ENCODE measurements at places on chromosomes 11 and 22.

- DNase-seq = no peak
Measured at GRCh38 chr11:104830080-104830479, 68.2 kb downstream of the CASP12 start.

- DNase-seq = no peak
Measured at GRCh38 chr11:131955904-131956303, 585.5 kb downstream of the NTM start.

GRCh38 chr11:118049771-118050170 lies 27.1 kb upstream of the TMPRSS4 start:
- DNase-seq = no peak

GRCh38 chr11:36101466-36101865 lies 157.6 kb downstream of the LDLRAD3 start:
- DNase-seq = no peak

- no peak for DNase-seq
Measured at GRCh38 chr22:34763496-34763895, 302.5 kb upstream of the ISX start.

DNA sequence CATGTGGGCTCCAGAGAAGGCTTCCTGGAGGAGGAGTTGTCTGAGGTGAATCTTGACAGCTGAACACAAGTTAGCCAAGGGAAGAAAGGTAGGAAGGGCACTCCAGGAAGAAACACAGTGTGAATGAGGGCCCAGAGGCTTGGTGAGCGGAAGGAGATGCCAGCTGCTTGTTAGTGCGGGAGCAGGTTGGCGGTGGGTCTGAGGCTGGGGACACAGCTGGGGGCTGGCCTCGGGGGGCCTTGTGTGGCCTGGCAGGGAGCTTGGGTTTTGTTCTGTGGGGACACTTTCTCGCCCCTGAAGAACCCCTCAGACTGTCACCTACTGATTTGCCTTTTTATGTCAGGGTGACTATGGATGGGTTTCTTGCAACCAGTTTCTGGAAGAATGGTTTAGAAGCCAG lies 160.0 kb downstream of the ST3GAL4 start:
- no peak for DNase-seq

DNA sequence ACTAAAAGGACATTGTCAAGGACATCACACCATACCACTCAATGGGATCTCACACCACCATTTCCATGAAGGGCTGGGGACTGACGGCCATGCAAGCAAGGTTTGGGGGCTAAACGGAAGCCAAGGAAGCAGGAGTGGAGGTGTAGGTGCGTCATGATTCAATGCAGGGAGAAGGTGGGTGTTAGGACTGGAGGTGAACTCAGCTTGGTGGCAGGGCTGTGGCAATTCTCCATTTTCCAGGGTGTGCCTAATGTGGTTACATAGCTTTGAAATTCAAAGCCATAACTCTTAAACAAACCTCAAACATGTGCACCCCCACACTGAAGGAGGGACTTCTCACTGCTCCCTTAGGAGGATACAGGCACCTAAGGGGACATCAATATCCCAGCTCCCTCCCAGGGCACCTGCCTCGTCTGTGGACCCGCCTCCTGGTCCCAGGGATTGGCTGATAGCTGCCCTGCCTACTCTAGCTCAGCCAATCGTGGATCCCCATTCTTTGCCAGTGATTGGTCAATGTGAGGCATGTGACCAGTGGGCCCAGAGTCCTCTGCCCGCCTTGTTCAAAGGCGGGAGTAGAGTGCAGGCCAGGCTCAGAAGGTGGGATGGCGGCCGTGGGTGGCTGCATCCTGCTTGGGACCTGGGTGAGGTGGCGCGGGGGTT lies 64.6 kb downstream of the CTTN start:
- DNase-seq = no peak

- no peak for DNase-seq
Measured at GRCh38 chr11:73998846-73999575, 9.9 kb downstream of the UCP3 start.

GRCh38 chr22:36756746-36757655 lies 18.9 kb downstream of the IFT27 start:
- DNase-seq = no peak

GRCh38 chr11:127098684-127099083 lies 98.1 kb upstream of the KIRREL3 start:
- no peak for DNase-seq

DNA sequence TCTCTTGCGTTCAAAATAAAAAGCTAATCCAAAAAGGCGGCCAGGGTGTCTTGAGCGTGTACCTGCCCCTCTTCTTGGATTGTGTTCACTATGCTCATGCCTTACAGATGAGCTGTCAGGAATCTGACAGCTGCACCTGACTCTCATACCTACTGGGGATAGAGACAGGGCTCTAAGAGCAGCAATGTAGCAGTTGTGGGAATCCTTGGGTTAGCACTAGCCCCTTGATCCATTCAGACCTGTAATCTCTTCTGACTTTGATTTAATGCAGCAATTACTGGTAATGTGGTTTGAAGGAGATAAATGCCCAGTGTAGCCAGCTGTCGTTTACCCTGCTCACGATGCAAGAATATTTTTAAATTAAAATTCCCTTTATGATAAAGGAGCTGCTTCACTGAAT lies 145.8 kb downstream of the APOL5 start:
- no peak for DNase-seq

DNA sequence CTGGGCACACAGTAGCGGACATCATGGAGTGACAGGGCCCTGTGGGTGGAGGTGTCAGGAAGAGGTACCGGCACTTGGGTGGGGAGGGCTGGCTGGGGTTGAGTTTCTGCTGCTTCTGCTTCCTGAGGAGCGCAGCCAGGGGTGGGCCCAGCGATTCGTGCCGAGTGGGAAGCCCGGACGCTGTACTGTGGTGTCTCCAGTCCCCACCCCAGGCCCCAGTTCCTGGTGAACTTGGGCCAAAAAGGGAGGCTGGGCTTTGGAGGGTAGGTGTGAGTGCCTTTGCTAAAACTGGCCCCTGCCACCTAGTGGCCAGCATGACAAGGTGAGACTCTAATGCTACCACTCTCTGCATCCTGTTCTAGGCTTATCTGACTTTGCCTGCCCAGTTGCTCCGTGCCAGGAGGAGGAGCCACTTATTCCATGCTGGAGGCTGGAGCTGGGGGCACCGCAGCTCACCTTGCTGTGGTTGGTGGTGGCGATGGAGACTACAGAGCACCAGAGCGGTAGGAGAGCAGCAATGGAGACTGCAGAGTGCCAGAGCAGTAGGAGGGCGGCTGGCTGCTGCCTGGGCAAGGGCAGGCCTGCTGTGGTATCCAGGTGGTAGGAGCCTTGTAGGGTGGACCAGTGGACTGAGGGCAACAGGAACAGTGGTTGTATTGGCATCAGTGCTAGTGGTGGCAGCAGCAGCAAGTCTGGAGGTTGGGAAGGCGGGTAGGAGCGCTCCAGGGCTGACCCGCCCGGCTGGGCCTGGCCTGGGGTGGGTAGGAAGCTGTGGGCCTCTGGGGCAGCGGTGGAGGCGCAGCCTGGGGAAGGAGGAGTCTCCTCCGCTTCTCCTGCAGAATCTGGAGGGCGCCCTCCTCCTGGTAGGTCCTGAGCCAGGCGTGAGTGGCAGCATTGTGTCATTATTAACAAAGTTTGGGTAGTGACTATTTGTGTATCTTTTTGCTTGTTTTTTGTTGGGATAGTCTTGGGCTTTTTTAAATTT lies 2.2 kb upstream of the RFPL2 start:
- DNase-seq = peak; percentile 39

GRCh38 chr22:23072911-23073491 lies 2.7 kb downstream of the GNAZ start:
- DNase-seq = no peak

GRCh38 chr22:18048441-18048898 lies 24.1 kb upstream of the MICAL3 start:
- DNase-seq = no peak

GRCh38 chr11:7523416-7524210 lies 9.8 kb downstream of the PPFIBP2 start:
- no peak for DNase-seq

- no peak for DNase-seq
Measured at GRCh38 chr11:99424313-99425084, 403.8 kb downstream of the CNTN5 start.

- DNase-seq = no peak
Measured at GRCh38 chr11:2237457-2238238, 32.7 kb downstream of the ASCL2 start.

DNA sequence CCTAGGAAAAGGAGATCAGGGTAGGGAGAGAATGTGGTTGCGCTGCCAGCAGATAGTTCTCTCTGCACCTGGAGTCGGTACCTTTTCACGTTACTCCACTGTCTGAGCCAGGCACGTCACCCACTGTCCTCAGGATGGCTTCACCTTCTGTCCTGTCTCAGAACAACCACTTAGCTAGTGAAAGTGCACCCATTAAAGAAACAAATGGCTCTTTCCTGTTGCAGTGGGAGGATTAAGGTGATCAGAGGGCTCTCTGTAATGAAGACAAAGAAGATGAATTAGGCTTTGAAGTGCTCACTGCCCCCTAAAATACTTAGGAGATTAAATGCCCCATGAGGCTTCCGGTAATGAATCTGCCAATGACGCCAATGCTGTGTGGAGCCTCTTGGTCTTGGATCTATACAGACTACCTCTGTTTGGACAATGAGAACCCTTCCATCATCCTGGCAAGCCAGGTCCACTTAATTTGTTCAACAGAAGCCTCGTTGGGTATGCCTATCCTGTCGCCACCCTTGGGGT lies 113.7 kb downstream of the INSC start:
- no peak for DNase-seq

- no peak for DNase-seq
Measured at GRCh38 chr11:30501744-30502143, 84.4 kb downstream of the MPPED2 start.

DNA sequence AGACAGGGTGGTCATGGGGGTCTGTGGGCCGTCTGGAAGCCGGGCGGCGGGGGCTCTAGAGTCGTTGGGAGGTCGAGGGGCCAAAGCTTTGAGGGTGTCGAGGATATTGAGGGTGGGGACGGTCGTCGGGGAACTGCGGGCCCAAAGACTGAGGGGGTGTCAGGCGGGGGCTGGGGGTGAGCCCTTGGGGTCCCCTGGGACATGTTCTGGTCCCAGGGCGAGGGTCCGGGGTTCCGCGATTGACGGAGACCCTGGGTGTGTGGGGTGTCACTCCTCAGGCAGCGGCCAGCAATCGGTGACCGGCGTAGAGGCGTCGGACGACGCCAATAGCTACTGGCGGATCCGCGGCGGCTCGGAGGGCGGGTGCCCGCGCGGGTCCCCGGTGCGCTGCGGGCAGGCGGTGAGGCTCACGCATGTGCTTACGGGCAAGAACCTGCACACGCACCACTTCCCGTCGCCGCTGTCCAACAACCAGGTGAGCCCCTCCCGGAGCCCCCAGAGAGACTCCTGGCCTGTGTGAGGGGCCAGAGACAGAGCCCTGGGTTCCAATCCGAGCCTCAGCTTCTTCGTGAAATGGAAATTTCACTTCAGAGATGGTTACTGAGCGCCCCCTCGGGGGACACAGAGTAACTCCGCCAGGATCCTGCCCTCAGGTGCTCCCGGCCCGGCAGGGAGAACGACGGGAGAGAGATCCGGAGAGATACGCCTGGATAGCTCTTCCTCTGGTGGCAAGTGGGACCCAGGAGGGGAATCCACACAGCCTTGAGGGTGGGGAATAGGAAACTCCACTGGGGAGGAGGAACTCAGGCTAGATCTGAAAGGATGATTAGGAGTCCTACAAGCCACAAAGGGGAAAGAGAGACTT lies 714 bp downstream of the SDF2L1 start:
- peak; percentile 72 for DNase-seq

DNA sequence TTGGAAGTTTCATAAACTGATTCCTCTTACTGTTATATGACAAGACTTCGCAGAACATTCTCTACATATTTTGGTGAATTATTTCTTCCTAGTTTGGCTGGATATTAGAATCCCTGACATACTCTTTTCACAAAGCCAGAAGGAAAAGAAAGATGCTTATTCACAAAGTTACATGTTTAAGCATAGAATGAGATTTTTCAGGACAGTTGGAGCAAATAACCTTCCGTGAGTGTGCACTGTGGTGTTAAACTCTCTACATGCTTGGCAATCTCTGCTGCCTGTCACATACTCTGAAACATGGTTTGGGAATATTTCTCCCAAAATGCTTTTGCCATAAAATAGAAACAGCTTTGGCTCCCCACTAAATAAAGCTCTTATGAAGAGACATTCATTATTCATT lies 230.0 kb upstream of the MTNR1B start:
- DNase-seq = no peak

- DNase-seq = no peak
Measured at GRCh38 chr11:76735841-76736240, 47.3 kb upstream of the TSKU start.

- no peak for DNase-seq
Measured at GRCh38 chr11:116600930-116601329, 171.9 kb downstream of the BUD13 start.

DNA sequence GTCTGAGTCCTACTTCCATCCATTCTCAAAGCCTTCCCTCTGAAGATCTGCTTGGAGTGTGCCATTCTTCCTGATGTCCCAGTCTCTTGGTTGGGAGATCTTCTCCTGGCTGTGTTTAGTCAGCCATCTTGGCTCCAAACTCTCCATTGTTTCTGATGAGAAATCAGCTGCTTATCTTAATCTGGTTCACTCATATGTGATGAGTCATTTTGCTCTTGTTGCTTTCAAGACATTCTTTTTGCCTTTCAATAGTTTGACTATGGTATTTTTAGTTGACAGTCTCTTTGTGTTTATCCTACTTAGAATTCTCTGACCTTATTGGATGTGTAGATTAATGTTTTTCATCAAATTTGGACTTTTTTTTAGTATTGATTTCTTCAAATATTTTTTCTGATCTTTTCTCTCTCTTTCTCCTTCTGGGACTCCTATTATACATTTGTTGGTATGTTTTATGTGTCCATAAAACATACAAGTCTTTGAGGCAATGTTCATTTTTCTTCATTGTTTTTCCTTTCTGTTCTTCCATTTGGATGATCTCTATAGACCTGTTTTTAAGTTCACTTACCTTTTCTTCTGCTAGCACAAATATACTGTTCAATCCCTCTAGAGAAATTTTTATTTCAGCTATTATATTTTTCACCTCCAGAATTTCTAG lies 77.2 kb upstream of the CLPB start:
- DNase-seq = no peak

DNA sequence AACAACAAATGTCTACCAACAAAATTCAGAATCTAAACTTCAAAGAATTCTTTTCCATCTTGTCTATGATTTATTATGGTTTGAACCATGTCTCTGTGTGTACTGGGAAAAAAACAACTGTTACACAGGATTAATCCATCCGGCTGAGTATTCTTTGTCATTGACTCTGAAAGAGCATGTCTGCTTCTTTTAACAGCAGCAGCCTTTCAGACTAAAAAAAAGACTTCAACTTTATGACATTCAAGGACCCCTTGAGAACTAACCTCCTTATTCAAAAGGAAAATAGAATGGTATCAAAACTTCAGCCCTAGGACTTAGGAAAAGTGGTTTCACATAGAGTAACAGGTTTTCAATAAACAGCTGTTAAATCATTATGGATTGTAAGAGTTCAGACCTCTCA lies 79.9 kb downstream of the MRTFA start:
- DNase-seq = no peak

GRCh38 chr22:19854778-19855503 lies at the start of the genes GNB1L and RTL10:
TSS of gene GNB1L (minus strand) at chr22:19854874. CDS start at chr22:19821355, 33,519 bp downstream.
TSS of gene RTL10 (minus strand) at chr22:19854874. CDS start at chr22:19852261, 2,613 bp downstream.
- peak; percentile 97 for DNase-seq

Measured in activated CD4-positive, alpha-beta T cell treated with anti-CD3 and anti-CD28 coated beads, Interleukin-2, Interleukin-4, amounts not matched to agents 100 ng/mL and 50 ng/mL, durations not matched to agents 16 hours and 8 hours (primary cell).